NCI-H1694 treated with DMSO at 0.1 percent for 48 hours (cell line): ENCODE measurements at places on chromosomes 2 and 18.
A peak's percentile ranks its signal among the peaks of the same experiment; 100 is the strongest.

DNA sequence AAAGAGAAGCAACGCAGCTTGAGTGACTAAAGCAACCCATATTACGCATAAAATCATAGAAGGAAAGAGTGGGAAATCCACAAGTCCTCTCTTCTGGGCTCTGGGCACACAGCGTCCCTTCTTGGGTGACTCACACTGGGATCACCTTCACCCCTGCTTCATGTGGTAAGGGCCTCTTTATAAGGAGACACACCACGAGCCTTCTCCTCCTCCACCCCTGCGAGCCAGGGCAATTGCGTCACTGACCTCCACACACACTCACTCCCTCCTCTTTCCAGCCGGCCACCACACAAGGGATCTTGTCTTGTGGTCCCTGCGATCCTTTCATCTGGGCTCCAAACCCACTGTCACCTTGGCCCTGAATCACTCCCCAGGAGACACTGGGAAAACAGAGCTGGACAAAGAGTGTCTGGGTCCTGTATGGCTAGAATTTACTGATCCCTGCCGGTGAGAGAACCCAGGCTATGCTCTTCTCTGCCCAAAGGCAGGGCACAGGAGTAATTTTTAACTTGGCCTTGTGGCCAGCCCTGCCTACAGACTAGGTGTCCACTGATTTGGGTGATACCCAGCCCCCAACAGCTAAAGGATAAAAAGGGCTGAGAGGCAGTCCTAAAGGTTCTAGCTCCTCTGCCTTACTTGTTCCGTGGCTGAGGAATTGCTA lies 35.3 kb downstream of the NHEJ1 start:
- no peak for DNase-seq

DNA sequence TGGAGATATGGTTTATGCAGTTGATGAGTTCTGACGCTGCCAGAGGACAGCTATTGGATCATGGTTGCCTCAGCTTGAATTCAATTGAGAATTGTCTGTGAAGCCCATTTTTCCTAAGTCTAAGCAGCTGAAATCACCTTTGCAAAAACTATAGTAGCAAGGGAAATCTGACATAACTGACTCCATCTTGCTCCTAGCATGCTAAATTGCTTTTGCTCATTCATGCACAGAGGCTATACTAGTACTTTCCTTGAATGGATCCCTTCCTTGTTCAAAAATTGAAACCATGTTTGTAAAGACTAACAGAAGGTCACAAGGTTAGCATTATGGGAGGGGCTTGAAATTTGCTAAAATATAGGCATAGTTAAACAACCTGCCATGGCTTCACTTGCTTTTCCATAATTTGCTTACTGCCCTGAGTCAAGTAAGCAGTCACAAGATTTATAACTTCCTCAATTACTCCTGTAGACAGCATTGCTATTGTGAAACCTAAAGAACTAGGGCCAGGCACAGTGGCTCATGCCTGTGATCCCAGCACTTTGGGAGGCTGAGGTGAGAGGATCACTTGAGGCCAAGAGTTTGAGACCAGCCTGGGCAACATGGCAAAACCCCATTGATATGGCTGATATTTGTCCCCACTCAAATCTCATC lies 41.2 kb downstream of the CHRNA1 start:
- DNase-seq = no peak

DNA sequence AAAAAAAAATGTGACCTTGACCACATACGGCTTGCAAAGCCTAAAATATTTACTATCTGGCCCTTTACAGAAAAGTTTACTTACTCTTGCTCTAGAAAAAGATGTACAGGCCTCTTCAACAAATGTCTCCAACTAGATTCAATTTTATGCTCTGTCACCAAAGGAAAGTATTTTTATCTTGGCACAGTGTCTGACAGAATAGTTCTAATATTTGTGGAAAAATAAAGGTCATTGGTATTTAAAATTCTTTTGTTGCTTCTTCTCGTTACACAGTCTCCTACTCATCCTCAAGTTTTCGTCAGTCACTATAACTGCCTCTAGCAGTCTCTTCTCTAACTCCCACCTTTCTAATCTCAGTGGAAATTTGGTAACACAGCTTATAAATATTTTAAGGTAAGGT lies 1.4 kb downstream of the RBKS start:
- DNase-seq = no peak

- no peak for DNase-seq
Measured at GRCh38 chr2:22912398-22912797, 472.6 kb upstream of the KLHL29 start.

GRCh38 chr18:24120676-24121075 lies 18.2 kb upstream of the CABYR start:
- DNase-seq = no peak

GRCh38 chr2:26576565-26577441 lies 64.4 kb downstream of the CIB4 start:
- no peak for DNase-seq

- no peak for DNase-seq
Measured at GRCh38 chr2:31547485-31547884, 33.3 kb downstream of the SRD5A2 start.

DNA sequence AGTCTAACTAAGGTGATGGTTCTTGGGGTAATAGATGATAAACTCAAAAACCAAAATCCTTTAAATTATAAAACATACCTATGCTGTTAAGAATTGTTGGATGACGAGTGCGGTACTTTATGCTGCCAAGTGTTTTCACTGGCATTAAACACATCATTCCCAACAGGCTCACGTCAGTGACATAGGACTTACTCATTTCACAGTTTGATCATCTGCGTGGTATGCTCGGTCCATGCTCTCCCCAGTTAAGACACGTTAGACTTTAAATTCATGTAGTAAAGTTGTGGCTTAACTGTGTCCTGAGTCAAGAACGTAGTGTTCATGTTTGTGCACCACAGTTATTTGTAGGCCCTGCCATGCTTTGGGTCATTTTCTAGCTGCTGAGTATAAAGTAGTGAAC lies 125.6 kb upstream of the MYT1L start:
- DNase-seq = no peak

GRCh38 chr18:38807915-38808314 lies 1242.3 kb upstream of the CELF4 start:
- no peak for DNase-seq

DNA sequence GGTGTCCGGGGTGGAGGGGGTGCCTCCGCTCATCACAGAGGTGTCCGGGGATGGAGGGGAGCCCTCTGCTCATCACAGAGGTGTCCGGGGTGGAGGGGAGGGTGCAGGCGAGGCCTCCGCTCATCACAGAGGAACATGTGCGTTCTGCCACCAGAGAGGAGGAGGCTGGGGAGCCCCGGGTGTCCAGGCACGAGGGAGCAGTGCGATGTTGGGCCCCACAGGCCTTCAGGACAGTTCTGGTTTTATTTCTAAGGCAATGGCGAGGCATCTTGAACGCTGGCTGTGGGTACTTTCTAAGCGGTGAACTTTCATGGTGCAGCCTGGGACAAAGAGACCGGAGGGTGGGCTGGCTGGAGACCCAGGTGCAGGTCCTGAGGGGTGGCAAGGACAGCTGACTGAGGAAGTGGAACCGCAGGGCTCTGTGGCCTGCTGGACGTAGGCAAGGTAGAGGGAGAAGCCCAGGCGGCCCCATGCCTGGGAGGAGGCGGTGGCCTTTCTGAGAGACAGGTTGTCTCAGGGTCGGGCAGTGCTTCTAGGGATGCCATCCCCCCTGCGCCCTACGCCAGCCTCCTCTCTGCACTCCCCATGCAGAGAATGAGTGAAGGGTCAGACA lies 196.6 kb upstream of the SALL3 start:
- DNase-seq = no peak

GRCh38 chr2:72092111-72092510 lies 55.6 kb downstream of the CYP26B1 start:
- DNase-seq = no peak

DNA sequence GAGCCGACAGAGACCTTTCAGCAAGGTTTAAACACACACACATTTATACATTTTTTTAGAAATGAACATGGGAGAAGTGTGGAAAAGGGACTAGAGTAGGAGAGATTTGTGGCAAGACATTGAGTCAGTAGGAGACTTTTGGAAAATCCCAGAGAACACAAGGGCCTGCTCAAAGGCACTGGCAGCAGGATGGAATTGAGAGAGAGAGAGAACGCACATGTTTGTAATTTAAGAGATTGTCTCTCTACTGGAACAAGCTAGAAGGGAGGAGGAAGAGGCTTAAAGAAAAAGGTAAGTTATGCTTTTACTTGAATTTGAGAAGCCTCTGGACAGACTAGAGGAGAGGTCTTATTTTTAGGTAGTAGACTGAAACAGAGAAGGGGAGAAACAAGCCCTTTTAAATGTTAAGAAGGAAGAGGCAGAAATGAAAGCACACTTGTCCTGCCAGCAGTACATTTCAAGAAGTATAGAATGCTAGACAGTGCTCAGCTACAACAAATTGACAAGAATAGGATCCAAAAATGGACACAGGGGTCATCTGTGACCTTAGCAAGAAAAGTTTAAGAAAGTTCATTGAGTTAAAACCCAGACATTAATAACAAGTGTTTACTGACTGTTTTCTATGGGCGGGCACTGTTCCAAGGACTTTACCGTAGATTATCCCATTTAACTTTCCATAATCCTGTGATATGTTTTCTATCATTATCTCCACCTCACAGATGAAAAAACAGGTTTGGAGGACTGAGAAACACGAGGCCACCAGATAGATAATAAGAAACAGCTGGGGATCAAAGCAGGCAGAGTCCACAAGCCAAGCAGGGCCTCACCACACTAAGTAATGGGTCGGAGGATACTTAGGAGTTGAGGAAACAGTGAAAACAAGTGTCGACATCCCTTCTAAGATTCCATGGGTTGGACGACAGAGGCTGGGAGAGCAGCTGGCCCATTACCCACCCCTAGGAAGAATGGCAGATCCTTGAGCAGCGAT lies 306.5 kb upstream of the NRP2 start:
- no peak for DNase-seq

- DNase-seq = no peak
Measured at GRCh38 chr2:47334356-47335136, 68.4 kb upstream of the MSH2 start.

DNA sequence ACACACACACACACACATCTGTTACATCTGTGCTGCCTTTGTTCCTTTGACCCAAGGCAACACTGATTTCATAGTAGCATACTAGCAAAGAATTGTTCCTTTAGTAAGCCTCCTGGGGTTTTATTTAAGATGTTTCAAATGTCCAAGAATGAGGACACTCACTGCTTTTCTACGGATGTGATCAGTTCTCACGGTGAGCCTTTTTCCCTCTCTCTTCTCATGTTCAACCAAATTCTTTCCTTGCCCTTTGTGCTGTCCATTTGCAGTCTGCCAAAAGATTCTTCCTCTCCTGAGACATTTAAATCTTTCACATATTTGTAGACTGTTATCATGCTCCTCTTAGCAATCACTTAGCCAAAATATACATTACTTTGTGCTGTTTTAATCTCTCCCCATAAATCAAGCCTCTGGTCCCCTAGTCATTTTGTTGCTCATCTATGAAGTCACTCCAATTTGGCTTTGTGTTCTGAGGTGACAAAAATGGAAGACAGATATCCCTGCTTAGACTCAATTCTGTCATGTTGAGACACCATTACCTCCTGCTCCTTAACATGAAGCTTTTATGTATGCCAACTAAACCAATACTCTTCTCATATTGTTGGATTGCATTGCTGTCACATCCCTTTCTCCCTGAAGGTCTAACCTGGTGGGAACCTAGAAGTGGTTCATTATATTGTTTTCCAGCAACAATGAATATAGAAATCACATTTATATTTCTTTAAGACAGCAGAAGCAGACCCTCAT lies 1605.3 kb upstream of the ACVR2A start:
- DNase-seq = no peak

GRCh38 chr2:15756882-15757819 lies 165.5 kb downstream of the DDX1 start:
- no peak for DNase-seq

GRCh38 chr2:207385076-207385475 lies 144.7 kb upstream of the CREB1 start:
- no peak for DNase-seq

GRCh38 chr18:5469340-5469739 lies 74.5 kb downstream of the EPB41L3 start:
- DNase-seq = no peak

GRCh38 chr2:199458806-199459285 lies 1.1 kb upstream of the SATB2 start:
- DNase-seq = no peak

GRCh38 chr2:165203689-165204559 lies at the start of gene SCN3A:
TSS of gene SCN3A (minus strand) at chr2:165204050. CDS start at chr2:165176394, 27,656 bp downstream.
- peak; percentile 87 for DNase-seq

DNA sequence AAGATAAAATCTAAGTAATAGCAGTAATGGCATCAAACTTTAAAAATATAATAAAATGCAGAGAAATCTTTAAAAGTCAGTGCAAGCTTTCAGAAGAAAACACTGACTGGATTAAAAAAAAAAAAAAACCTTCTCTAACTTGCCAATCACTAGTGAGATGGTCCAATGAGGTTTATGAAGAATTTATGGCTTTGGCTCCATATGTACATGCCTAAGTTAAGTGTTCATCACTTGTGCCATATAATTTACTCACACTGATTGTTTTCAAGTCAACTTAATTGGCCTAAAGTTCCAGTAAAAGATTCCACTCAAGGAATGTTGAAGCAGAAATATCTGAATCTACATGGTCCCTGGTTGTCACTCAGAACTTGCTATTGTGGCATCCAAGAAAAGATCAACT lies 40.7 kb upstream of the RAB27B start:
- no peak for DNase-seq

- DNase-seq = no peak
Measured at GRCh38 chr2:67561457-67561965, 164.4 kb downstream of the ETAA1 start.

DNA sequence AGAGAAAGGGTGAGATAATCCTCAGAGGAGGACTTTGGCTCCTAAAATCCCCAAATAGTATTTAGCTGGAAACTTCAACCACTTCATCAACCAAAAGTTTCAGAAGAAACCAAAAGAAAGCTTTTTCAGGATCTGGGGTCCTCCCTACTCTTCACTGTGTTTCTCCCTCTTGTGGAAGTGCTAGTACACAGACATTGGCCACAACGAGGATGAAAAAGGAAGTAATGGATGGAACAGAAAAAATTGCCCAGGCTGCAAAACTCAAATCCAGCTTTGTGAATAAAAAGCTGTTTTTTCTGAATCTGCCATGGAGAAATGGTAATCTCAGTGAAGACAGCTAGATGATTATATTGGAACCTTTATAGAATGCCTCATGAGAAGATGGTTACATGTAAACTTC lies 4.0 kb downstream of the PID1 start:
- no peak for DNase-seq

DNA sequence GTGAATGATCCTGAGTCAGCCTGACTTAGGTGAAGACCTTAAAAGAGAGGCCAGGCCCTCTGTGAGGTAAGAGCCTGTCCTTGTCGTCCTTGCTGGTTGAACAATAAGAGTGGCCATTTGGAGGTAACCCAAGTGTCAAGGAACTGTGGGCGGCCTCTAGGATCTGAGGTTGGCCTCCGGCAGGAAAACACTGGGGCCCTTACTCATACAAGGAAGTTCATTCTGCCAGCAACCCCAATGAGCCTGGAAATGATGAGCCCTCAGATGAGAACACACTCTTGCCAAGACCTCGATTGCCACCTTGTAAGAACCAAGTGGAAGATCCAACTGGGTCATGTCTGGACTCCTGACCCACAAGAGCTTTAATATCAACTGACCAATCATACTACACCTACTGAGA lies 95.5 kb upstream of the LRATD1 start:
- no peak for DNase-seq

- no peak for DNase-seq
Measured at GRCh38 chr18:56188529-56189275, 449.7 kb downstream of the TXNL1 start.
